Esophagus (tissue), 2 donors: ENCODE measurements at places on chromosomes 3 and 15. TPM values are rescaled to one million over a fixed set of nuclear protein-coding genes. Genes with fewer than 3 reads are reported as not detected.

Gene BAHD1
- polyA plus RNA-seq, result 6.7 TPM

Gene GPR160
- 0.69 TPM for polyA plus RNA-seq

Gene PLCH1
- polyA plus RNA-seq, result 0.10 TPM

Gene CHP1
- 63.6 TPM for polyA plus RNA-seq

Gene GPR149
- not detected for polyA plus RNA-seq

Gene SCG5
- 0.37 TPM for polyA plus RNA-seq

Gene ZDHHC23
- 1.6 TPM for polyA plus RNA-seq

Gene GP5
- polyA plus RNA-seq, result not detected

Gene SCAANT1
- polyA plus RNA-seq, result not detected

Gene PATL2
- polyA plus RNA-seq, result 0.84 TPM

Gene MCF2L2
- 0.21 TPM for polyA plus RNA-seq

Gene FOXL2
- 0.04 TPM for polyA plus RNA-seq

Gene PRSS50
- polyA plus RNA-seq, result 0.06 TPM

Gene DCUN1D1
- 8.9 TPM for polyA plus RNA-seq

Gene HRG
- not detected for polyA plus RNA-seq

Gene AP4E1
- polyA plus RNA-seq, result 3.8 TPM

Gene AMOTL2
- 23.2 TPM for polyA plus RNA-seq

Gene GBE1
- 7.1 TPM for polyA plus RNA-seq

Gene ETV5
- 2.0 TPM for polyA plus RNA-seq

Gene PTX3
- polyA plus RNA-seq, result 0.10 TPM

Gene TAGLN3
- 0.02 TPM for polyA plus RNA-seq

Gene SI
- polyA plus RNA-seq, result 0.04 TPM

Gene LRRC2
- 0.14 TPM for polyA plus RNA-seq

Gene EPHA3
- 0.18 TPM for polyA plus RNA-seq

Gene FEZF2
- polyA plus RNA-seq, result not detected

Gene CYP1A2
- polyA plus RNA-seq, result 0.06 TPM

Gene RHOV
- 137 TPM for polyA plus RNA-seq

Gene INAFM2
- 6.4 TPM for polyA plus RNA-seq

Gene PEX11A
- 4.2 TPM for polyA plus RNA-seq

Gene CORO2B
- polyA plus RNA-seq, result 0.24 TPM

Gene FOXB1
- polyA plus RNA-seq, result not detected

Gene LIPH
- polyA plus RNA-seq, result 14.2 TPM

Gene SAXO2
- polyA plus RNA-seq, result 0.47 TPM

Gene DAZL
- polyA plus RNA-seq, result not detected

Gene CTXN2
- not detected for polyA plus RNA-seq

Gene TMEM44
- polyA plus RNA-seq, result 7.3 TPM
